ENCODE measurements at places on chromosomes 4 and X.

GRCh38 chrX:47878198-47878597 lies 41.5 kb downstream of the ZNF81 start:
- no peak for DNase-seq

DNA sequence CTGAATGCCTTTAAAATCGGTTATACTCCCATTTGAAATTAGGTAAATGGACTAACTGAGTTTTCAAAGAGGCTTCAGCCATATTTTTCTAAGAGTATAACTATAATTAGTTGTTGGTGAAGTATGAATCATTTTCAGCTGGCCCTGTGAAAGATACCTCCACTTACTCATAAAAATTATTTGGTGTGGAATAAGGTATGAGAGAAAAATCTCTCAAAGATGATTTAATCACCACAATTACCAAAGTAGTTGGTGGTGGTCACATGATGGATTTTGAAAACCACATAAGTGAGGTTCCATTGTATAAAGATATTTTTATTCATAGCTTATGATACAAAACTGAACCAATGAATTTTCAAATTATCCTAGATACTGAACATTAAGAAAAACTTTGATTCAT lies 9.0 kb upstream of the KLHL2 start:
- DNase-seq, result no peak

DNA sequence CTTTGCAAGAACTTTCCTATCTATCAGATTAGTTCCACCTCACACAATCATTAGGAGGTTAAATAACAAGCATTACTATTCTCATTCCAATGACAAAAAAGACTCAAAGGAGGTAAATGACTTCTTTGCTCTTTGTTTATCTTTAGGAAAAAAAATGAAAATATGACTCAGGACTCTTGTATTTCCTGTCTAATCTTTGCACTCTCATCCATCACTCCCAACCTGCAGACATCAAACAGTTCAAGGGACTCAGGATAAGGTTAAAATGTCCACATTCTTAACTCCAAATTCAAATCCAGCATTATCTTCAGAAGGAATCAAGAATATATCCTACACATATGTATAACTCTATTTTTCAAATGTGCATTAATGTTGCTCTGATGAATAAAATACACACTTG lies 139.6 kb downstream of the UNC5C start:
- DNase-seq, result no peak

GRCh38 chrX:131270080-131270479 lies 19.0 kb downstream of the IGSF1 start:
- no peak for DNase-seq

- no peak for DNase-seq
Measured at GRCh38 chr4:23773884-23774636, 115.8 kb downstream of the PPARGC1A start.

GRCh38 chr4:109916027-109916409 lies 3.3 kb downstream of the EGF start:
- DNase-seq, result no peak

DNA sequence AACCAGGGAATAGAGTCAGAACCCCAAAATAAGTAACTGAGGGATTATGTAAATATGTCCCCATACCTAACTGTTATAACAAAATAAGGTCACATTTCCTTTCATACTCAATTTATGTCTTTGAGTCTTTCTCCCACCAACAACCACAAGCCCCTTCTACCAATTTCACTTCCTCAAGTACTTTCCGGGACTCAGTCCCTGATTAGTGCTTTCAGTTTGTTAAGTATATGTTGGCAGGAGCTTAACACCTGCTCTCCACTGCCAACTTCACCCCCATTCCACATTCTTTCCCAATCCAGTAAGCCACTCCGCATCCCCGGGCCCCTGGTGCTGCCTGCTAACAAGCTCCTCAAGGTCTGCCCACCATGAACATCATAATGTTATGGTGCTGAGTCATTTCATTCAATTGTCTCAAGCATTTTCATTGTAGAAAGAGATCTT lies 71.3 kb upstream of the SPRY1 start:
- DNase-seq, result no peak

DNA sequence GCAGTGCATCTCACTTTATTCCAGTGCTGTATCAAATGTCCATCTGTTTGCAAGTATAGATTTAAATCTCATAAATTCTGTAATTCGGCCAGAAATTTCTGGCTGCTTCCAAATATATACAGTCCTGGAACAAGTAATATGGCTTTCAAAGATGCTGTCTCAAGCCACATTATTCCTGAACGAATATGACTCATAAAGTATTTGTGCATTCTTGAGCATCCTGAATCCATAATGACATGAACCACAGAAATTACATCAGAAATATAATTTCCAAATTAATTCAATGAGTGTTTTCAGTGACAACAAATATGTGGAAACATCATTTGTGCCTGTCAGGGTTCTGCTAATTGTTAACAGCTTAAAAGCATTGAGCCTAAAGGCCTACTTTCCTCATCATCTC lies 140.9 kb upstream of the HPGD start:
- no peak for DNase-seq

DNA sequence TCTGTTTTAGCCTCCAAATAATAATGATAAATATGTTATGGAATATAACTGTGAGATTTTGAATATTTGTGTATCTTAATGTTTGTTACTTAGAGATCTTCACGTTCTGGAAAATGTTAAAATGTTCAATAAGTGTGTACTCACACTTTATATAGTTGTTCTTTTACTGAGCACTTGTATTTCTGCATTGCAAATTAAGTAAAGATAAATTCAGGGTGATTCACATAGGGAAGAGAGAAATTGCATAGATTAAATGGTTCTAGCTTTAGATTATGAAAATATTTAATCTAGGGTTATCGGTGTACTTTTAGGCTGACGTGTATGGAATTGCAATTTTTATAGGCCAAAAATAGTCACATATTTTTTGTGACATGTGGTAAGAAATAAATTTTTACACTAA lies 148.6 kb downstream of the ARHGAP10 start:
- no peak for DNase-seq

- DNase-seq, result no peak
Measured at GRCh38 chr4:57182132-57182874, 72.1 kb upstream of the IGFBP7 start.

- no peak for DNase-seq
Measured at GRCh38 chr4:77601614-77602187, 3.9 kb upstream of the CXCL13 start.

GRCh38 chrX:106707771-106708454 lies 18.6 kb upstream of the RNF128 start:
- DNase-seq, result no peak

DNA sequence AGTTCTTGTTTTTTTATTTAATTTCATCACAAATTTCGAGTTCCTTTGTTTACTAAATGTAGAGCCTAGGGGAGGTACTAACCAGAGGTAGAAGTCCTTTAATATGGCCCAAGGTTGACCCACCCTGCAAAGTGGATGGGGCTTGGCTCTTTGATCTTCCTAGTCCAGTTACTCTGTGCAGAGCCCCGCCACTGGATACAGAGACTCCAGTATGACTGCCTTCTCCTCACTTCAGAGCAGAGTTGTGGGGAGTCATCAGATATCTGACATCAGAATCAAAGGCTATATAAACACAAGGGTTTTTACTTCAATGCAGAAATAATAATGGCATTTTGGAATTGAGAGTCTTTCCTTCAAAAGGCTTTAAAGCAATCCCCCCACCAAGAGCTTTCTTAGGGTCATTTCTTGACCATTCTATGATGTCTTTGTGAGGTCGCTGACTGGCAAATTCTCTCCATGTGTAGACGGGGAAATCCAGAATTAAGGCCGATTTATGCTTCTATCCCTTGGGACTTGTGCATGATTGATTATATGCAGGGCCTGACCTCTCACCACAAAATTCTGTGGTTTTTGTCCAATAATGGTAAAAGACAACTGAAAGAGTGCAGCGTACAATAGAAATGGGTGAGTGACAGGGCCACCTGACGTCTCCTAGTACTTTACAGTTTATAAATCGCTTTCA lies 88.3 kb upstream of the CITED1 start:
- no peak for DNase-seq

DNA sequence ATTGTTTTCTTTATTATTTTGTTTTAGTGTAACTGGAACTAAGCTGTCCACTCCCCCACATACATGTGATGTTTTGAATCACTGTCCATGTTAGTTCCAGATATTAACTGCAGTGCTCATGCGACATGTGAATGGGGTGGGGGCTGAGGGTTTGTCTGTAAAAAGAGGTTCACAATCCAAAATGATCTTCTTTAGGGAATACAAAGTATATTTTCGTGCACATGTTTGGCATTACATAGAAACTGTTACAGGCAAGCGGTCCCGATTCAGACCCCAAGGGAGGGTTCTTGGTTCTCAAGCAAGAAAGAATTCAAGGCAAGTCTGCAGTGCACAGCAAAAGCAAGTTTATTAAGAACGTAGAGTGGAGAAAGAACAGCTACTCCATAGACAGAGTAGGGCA lies 296.5 kb upstream of the CLNK start:
- DNase-seq, result no peak

GRCh38 chr4:173526027-173526482 lies 4.0 kb downstream of the HAND2 start:
- no peak for DNase-seq

DNA sequence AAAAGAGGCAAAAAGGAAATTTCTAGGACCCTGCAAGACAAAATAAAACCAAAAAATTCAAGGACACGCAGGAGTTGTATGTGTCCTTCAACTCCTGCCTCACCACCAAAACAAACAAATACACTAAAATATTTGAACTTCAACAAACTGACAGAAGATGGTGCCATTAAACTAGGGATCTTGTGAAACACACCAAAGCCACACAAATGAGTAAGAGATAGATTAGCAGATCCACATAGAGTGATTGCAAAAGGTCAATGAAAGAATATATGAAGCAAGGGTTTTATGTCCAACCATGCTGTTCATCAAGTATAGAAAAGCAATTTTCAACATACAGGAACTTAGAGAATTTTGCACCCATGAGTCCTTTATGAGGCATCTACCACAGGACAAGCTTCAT lies 40.1 kb upstream of the SCML1 start:
- no peak for DNase-seq

DNA sequence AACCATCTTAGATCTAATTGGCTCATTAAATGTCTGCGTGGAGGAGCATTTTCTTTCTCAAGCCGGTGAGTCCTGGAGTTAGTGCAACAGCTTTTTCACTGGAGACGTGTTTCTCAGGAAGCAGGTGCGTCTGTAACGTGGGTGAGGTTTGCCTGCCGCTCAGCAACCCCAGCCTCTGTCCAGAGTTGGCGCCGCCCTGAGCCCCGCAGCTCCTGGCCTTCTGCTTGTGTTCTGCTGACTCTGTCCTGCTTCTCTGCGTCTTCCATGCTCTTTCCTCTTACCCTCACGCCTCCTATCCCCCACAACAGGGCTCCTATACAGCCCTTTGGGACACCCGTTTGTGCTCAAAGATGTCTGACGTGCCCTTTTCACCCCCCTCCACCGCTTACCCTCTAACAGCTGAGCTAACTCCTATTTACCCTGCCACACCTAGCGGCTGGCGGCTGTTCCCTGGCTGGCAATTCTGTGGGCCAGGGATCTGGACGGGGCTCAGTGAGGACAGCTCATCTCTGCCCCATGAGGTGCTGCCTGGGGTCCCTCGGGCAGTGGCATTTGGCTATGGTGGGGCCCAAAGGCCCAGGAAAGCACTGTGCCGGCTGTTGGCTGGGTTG lies 18.8 kb downstream of the DOK7 start:
- DNase-seq, result no peak

DNA sequence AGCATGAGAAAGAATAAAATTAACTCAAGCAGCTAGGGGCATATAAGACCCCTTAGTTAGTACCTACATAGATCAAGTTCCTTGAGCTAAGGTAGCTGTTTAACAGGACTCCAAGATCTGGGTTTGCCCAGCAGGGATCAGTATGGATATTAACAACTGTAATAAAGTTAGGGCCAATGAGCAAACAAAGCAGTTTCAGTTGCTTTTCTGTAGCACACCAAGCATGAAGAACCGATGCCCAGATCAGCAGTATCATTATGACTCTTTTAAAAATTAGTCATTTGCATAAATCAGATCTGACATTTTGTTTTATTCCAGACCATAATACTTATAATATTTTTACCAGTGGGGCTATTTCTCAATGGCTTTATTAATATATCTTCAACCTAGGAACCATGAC lies 80.9 kb downstream of the C4orf33 start:
- no peak for DNase-seq

DNA sequence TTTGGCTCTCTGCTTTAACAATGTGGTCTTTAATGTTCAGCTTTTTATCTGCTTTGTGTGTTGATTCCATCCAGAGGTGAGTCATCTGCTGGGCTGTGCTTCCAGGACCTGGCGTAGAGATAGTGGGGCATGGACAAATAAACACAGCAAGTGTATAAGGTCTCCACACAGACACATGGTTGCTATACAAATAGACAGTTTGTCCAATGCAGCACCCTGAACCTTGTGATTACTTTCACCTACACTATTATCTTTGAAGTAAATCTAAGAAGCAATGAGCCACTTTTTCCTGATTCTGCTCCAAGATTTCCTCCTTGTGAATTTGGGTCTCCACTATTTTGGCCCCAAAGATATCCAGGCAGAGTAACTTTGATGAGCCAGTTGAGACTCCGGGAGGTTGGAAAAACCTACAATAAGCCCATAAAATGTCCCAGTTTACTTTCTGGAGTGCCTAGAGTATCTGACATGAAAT lies 12.1 kb downstream of the PPARGC1A start:
- no peak for DNase-seq

GRCh38 chr4:41192136-41192535 lies 22.2 kb downstream of the APBB2 start:
- no peak for DNase-seq

DNA sequence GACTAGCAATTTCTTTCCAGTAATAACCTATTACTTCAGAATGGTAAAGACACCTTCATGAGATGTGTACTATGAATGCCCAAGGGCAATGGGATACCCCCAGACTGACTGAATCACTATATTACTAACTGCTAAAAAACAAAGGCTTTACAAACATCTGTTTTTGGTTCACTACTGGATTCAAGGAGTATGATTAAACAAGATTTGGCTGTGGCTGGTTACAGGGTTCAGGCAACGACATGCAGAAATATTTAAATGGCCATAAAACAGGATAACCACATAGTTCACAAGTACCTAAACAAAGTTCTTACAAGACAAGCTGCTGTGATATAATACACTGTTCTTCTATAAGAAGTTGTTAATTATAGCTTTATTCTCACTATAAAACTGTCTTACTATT lies 128.2 kb downstream of the FRYL start:
- DNase-seq, result no peak

DNA sequence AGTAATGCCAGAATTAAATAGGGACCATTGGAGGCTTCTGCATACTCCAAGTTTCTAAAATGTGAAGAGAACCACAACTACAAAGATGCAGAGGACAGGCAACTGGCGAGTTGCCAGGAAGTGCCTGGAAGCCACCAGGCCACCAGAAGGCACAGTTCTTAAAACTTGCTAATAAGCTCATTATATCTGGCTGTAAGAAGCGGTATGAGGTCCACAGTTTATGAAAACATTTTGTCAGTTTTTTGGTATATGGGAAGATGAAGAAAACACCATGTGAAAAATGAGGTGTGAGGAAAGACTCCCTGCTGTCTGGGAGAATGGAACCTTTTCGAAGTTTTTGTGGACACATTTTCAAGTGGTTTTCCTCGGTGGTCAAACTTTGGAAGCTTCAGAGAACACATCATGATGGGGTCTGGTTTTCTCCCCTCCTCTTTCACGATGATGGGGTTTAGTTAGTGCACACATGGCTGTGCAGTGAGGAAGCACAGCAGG lies 202.7 kb downstream of the NR3C2 start:
- no peak for DNase-seq

- DNase-seq, result no peak
Measured at GRCh38 chrX:54193085-54193821, 10.2 kb upstream of the FAM120C start.

- DNase-seq, result no peak
Measured at GRCh38 chrX:123036401-123036800, 147.7 kb upstream of the GRIA3 start.

- no peak for DNase-seq
Measured at GRCh38 chrX:49767236-49767635, 61.9 kb upstream of the PAGE4 start.

All from coronary artery (tissue), 2 donors.